ENCODE measurements at places on chromosomes 6 and 20.

GRCh38 chr6:20411953-20412681 is 10.4 kb downstream of the E2F3 start:
- no peak for DNase-seq

GRCh38 chr6:21149470-21149869 is 444.1 kb upstream of the SOX4 start:
- no peak for DNase-seq

- DNase-seq = no peak
Measured at GRCh38 chr20:62402456-62403150, 4.5 kb downstream of the CABLES2 start.

GRCh38 chr20:38109591-38110524 is 55.2 kb downstream of the TGM2 start:
- no peak for DNase-seq

GRCh38 chr20:48697845-48698491 is 129.8 kb downstream of the PREX1 start:
- no peak for DNase-seq

DNA sequence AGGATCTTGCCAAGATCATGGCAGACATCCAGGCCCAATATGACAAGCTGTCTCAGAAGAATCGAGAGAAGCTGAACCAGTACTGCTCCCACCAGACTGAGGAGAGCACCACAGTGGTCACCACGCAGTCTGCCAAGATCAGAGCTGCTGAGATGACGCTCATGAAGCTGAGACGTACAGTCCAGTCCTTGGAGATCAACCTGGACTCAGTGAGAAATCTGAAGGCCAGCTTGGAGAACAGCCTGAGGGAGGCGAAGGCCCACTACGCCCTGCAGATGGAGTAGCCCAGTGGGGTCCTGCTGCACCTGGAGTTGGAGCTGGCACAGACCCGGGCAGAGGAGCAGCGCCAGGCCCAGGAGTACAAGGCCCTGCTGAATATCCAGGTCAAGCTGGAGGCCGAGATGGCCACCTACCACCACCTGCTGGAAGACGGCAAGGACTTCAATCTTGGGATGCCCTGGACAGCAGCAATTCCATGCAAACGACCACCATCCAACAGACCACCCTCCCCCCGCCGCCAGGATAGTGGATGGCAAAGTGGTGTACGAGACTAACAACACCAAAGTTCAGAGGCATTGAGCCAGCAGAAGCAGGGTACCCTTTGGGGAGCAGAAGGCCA is 44.7 kb upstream of the GRM4 start:
- DNase-seq = no peak

DNA sequence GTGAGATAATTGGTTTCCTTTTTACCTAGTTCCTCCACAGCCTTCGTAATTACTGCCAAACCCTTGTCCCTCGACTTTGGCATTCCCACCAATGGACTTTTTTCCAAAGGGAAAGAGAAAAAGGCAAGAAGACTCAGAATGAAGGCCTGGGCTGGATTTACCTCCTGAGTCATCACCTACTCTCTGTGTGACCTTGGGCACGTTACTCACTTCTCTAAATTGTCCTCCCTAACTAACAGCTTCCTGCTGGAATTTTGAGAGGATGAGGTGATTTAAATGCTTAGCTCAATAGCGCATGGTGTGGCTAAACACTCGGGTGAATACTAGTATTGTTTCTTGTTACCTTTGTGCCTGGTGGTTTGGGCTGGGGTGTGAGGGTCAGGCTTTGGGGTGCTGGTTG is 146.6 kb downstream of the DHX35 start:
- DNase-seq = no peak

DNA sequence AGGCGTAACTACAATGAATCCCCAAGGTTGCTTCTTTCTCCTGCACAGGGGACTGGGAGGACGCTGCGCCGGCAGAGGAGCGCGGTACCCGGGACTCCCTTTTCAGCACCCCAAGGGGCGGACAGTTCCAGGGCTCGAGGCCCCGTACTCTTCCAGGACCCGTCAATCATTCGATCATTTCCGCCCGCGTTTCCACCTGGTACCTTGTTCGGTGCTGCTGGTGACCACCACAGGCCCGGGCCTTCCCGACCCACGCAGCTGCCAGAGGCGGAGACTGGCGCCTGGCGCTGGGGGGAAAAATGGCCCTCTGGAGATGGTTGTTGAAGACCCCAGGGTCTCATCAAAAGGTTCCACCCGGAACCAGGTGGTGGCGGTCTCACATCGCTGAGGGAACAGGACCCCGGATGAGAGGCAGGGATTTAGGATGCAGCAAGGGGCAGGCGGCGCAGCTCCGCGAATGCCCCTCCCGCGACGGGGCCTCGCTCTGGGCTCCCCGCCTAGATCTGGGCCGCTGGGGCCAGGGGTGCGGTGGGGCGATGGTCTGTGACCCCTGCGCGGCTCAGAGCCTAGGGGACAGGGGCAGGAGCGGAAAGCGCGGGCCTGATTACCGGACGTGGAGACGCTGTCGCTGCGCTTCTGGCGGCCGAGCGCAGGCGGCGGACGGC is 744 bp downstream of the VSX1 start:
- no peak for DNase-seq

- DNase-seq = no peak
Measured at GRCh38 chr6:10310330-10310653, 104.6 kb downstream of the TFAP2A start.

DNA sequence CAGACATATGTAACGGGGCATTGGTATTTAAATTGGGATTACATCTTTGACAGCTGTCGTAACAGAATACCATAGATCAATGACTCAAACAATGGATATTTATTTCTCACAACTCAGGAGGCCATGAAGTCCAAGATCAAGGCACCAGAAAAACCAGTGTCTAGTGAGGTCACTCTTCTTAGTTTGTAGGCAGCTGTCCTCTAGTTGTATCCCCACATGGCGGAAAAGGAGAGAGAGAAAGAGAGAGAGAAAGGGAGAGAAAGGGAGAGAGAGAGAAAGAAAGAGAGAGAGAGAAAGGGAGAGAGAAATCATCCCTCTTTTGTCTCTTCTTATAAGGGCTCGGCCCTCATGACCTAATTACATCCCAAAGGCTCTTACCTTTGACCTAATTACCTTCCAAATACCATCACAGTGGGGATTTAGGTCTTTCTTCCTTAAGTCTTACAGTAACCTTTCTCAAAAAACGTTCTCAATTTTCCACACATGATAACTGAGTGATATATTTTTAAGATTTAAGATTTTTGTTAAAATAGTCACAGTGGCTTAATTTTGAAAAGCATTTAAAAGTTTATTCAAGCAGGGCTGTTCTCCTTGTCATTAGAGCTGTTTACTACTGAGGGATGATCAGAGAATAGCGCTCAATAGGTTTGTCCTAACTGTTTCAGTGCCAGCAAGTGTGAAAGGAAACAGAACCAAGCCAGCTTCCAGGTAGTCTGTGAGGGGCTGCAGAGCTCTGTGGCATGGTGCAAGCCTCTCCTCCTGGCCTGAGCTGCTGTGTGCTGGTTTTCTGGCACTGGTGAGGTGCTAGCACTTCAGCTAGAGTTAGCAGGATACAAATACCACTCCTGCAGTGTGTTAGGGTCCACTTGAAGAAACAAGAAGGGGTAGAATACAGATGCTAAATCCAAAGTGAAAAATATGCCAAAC is 79.0 kb downstream of the IMPG1 start:
- DNase-seq = no peak

DNA sequence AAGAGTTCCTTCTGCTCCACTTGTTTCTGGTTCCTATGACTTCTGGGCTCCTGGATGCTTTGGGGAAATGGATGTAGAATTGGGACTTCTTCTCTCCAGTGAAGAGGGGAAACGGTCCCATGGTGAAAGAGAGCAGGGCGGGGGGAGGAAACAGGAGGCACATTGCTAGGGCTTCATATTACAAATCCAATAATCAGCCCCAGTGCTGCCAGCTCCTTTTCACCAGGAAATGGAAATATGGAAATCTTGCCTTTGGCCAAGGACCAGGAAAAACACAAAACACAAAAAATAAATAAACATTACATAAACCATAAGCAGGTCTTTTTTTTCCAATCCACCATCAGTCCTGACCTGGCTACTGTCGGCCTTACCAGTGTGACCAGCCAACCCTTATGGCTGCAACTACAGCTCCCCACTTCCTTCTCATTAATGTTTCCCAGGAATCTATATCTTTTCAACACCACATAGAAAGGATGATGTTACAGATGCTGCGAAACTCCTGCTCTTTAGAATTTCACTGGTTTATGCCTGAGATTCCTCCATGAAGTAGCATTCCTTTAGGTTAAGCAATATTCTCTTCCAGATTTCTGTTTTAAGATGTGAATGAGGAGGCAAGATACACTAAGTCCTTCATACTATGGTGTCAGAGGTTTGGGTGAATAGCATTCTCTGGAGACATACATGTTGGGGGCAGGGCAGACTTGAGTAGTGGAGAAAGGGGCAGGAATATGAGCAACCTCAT is 2.0 kb downstream of the PI3 start:
- no peak for DNase-seq

DNA sequence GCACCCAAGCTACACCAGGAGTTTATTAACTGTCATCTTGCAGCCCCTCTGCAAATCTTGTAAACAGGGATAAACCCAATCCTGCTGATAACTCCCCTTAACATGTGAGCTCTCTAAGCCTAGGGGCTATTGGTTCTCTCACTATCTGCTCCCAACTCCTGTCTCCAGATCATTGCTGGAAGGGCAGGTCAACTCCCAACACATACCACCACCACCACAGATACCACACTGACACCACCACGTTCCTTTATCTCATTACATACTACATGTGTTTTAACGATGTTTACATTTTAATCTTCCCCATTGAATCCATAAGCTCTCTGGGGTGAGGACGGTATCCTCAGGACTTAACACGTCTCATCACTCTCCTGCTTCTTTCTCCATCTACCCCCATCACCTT is 51.8 kb downstream of the SIM1 start:
- DNase-seq = no peak

GRCh38 chr6:41419385-41419784 is 84.0 kb downstream of the NCR2 start:
- no peak for DNase-seq

DNA sequence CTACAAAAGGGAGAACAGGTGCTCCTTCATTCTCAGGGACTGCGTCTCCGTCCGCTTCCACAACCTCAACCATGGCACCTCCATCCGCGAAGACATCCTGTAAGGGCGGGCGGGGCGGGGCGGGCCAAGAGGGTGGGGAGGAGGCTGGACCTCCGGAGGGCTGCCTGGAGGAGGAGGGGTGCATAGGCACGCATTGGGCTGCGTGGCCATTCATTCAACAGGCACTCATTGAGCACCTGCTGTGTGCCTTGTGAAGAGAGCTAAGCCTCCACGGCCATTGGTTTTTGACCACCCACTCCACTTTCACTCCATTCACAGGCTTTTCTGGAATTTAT is 435 bp downstream of the ZSWIM3 start:
- no peak for DNase-seq

DNA sequence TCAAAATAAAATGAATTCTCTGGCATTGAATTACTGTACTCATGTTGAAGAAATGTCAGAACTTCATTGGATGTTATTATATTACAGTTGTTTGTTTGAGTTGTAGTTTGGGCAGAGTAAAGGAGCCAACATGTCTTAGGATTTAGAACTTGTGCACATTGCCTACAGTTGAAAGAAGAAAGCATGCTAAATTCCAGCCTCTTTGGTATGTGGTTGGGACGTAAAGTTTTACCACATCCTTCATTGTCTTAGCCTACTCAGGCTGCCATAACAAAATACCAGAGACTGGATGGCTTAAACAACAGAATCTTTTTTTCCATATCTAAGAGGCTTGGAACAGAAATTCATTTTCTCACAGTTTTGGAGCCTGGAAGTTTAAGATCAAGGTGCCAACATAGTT is 42.4 kb downstream of the HFE start:
- no peak for DNase-seq

- DNase-seq = no peak
Measured at GRCh38 chr6:131053546-131054240, 9.4 kb downstream of the EPB41L2 start.

DNA sequence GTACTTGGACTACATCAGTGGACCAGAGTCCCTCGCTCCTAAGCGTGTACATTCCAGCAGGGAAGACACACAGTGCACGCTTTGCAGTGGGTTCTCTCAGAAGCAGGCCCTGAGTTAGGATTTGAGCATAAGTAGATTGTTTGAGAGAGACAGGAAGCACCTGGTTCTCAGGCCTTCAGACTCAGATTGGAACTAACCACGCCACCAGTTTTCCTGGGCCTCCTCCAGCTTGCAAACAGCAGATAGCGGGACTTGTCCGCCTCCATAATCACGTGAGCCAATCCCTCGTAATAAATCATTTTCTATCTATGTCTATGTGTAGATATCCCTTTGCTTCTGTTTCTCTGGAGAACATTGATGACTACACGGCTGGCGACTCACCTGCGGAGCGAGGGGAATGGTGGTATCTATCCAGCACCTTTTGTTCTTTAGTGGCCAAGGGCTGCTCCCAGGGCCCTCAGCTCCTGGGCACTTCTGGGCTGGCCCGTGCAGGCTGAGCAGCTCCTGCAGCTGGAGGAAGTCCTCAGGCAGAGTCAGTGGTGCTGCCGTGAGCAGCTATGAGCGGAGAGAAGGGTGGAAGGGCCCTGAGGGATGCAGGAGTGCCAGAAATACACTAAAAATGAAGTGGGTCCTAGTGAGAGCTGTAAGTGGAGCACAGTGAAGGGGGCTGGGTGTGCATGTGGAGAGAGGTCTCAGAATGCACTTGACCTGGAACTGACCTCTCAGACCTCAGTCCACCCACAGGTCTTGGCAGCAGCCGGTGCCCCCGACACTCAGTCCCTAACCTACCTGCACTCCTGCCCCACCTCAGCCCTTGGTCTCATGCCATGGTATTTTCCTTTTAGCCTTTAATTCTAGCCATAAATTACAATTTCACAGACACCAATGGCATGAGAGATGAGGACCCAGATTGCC is 76.9 kb downstream of the STK35 start:
- DNase-seq = no peak

DNA sequence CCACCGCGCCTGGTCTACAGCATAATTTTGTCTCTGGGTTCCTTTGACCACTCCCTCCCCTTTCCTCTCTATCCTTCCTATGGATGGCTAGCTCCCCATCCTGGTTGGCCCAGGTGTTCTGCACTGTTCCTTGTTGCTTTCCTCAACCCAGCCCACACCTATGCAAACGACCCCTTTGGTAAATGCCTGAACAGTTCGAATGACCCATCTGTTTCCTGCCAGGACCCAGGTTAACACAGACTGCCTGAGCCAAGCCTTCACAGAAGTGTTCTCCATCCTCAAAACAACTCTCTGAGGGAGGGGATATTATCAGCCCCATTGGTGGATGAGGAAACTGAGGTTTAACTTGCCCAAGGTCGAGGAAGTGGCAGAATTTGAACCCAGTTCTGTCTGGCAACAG is 44.8 kb upstream of the CCDC167 start:
- DNase-seq = no peak

GRCh38 chr20:60518022-60518421 is 559.8 kb downstream of the CDH26 start:
- no peak for DNase-seq

- no peak for DNase-seq
Measured at GRCh38 chr6:44386929-44387345, 569 bp upstream of the CDC5L start.

GRCh38 chr20:40978761-40979160 is 49.9 kb upstream of the TOP1 start:
- DNase-seq = no peak

Data from stimulated activated effector memory CD8-positive, alpha-beta T cell treated with anti-CD3 and anti-CD28 coated beads, Interleukin-12 subunit alpha, Interleukin-12 subunit beta, amount 100 ng/mL, for 72 hours (primary cell).